ENCODE measurements at places on chromosomes 16 and 17.

GRCh38 chr17:48530887-48531272 is at the start of gene HOXB1:
HOXB1 (minus strand) TSS chr17:48531011; CDS start chr17:48530904, 107 bp downstream.
- DNase-seq: no peak

DNA sequence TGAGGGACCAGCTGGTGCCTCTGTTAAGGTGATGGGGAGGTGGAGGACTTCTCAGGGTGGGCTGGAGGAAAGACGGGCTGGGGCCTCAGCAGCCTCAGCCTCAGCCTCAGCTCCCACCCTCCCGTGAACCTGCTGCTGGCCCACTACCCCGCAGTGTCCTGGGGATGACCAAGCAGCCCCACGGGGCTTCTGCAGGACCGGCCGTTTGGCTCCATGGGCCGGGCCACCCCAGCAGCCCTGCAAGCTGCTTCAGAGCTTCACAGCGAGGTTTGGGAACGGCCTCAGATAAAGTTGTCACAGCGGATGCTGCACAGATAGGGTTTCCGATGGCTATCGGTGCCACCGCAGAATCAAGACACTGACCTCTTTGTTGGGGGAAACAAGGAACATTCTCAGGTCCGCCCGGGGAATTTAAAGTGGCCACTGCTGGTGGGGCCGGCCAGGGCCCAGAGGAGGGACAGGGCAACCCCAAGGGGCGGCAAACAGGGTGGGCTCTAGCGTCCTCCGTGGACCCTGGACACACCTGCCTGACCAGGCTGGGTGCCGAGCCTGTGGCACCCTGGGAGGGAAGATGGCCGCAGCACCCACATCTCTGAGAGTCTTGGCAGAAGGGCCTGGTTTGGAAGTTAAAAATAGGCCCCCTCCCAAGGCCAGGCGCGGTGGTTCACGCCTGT is 47.8 kb upstream of the ZC3H18 start:
- no peak for DNase-seq

- no peak for DNase-seq
Measured at GRCh38 chr17:32875923-32876416, 954 bp downstream of the MYO1D start.

- DNase-seq: no peak
Measured at GRCh38 chr17:1810450-1811103, 19.1 kb downstream of the SMYD4 start.

DNA sequence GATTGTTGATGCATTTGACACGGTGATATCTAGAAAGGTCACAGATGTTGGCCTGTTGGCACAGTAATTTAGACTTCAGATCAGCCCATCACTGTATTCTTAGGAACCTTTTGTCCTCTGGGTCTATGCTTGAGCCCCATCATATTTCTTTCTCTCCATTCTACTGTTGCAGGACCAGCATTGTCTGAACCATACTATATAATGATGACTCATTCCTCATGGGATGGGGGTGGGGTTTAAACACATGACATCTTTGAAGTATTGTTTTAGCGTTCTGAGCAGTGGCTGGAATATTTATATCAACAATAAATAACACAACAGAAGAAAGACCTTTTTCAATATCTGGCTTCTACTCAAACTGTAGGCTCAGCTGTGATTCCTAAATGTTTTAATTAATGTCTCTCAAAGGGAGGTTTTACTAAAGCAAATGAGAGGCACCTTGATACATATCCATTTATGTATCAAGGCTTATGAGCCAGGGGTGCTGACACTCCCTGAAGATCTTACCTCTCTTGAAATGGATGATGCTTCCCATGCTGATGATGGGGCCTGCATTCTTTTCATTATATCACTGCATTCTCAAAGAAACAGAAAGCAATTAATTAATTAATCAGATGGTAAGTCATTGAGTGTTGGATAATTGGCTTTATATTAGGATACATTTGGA is 379.0 kb upstream of the GOT2 start:
- DNase-seq: no peak

DNA sequence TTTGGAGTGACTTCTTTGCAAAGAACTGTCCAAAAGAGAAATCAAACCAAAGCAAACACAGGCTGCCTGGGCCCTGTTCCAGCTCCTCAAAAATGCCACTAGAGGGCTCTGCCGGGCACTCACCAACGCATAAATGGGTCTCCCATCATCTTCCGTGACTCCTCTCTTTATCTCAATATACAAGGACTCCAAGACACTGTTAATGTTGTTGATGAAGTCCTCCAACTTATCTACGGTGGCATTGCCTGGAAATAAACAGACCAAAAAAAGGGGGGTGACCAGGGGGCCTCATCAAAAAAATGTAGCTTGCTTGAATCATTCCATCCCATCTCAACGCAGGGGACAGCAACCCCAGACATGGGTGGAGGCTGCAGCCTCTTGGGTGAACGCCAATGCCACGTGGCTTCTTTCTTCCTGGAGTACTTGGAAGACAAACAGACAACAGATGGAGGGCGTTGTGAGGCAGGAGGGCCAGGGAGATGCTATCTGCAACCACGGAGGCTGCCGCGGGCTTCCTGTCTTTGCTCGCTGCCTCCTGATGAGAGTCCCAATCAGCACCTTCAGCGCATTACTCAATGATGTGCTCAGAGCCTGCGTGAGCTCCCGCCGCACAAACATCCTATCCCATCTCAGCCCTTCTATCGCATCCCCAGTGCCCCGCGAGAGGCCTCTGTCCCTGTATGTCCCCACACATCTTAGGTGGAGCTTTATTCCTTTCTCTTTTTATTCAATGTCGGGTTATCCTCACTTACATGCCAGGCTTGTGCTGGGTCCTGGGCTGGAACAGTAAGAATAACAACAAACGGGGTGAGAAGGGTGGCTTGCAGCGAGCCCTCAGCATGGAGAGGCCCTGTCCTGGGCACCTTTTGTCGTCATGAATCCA is 32.0 kb downstream of the KDM8 start:
- no peak for DNase-seq

DNA sequence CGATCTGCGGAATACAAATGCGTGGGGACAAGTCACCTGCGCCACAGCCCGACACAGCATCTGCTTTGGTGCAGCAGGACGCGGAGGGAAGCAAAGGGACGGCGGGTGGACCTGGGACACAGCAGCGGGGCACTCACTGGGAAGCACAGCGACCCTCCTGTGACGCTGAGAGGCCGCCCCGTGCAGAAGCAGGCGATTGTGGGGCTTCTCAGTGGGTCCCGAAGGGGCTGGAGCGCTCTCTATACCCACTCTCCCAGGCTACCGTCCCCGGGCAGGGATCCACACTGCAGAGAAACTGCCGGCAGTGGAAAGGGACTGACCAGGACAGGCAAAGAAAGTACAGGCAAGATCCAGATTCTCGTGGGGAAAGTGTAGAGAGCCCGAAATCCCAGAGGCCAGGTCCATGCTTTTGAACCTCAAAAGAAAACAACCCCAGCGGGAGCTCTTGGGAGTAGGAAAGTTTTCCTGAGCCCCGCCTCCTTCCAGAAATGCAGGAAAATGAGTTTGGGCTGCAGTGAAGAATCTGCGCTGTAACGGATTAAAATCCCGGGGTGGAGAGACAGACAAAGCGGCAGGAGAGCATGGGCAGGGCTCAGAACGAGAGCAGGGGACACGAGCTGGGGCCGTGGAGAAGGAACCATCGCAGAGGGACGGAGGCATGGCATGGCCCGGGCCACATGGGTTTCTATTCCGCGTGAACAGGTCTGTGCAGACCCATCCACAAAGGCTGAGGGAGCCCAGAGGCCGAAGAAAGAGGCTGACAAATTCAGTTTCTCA is 12.7 kb downstream of the COX4I1 start:
- no peak for DNase-seq

GRCh38 chr16:27511657-27512448 is 37.9 kb downstream of the GTF3C1 start:
- DNase-seq: no peak

GRCh38 chr17:74351552-74352210 is 10.0 kb downstream of the BTBD17 start:
- DNase-seq: no peak
